ENCODE measurements at places on chromosomes 12 and 14.

- no peak for DNase-seq
Observed at GRCh38 chr12:53676656-53677015, 753 bp upstream of the ATP5MC2 start.

DNA sequence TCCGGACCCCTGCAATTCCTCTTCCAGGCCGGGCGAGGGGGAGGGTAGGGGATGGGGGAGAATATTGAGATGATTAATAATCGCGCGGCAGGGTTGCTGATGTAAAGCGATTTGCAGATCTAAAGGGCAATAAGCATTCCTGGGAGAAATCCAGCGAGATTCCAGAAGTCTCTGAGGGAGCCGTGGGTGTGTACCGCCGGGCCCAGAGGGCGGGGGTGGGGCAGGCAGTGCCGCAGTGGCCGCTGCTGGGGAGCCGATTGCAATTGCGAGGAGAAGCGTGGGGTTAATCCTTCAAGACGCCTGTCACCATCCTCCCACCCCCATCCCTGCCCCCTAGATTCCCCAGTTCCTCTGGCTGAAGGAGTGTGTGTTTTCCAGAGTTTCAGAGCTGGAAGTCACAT, 16.4 kb downstream of the FOS start:
- DNase-seq: no peak

GRCh38 chr12:121511916-121512315, 68.9 kb downstream of the KDM2B start:
- no peak for DNase-seq

GRCh38 chr12:118337194-118337838, 35.4 kb downstream of the TAOK3 start:
- no peak for DNase-seq

DNA sequence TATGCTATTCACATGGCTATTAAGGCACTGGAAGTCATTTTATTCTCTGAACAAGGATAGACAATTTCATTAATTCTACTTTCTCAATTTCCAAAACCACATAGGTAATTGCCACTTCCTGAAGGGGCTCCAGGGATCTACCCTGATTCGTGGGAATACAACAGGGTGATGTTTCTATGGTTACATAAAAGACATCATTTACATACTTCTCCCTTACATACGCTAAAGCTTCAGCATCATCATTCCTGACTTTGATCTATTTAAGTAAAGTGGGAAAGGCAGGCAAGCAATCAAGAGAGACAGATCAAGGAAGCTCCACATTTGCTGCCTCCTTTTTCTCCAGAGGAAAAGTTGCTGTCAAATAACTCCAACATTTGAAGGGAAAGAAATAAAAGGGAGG, 118.8 kb upstream of the SINHCAF start:
- no peak for DNase-seq

GRCh38 chr14:103192246-103192840, 69.1 kb downstream of the TNFAIP2 start:
- DNase-seq: no peak

DNA sequence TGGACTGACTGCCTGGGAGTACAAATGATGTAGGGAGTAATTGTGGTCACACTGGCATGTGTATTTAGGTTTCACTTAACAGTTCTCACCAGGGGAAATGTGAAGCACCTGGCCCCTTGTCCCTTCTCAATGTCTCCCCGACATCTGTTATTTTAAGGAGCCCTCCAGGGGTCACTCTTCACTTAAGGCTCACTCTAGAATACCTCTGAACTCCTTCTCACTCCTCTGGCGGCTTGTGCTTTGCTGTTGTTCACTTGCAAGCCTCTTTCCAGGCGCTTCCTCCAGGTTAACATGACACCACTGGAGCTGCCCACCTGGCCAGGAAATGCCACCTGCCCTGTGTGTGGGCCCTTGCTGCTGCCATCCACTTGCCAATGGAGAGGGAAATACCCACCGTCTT, 56.5 kb upstream of the GZMB start:
- no peak for DNase-seq

Measured in left renal cortex interstitium (tissue), 4 donors.